Type B pancreatic cell (in vitro differentiated cells): ENCODE measurements at places on chromosomes 12 and 14.

DNA sequence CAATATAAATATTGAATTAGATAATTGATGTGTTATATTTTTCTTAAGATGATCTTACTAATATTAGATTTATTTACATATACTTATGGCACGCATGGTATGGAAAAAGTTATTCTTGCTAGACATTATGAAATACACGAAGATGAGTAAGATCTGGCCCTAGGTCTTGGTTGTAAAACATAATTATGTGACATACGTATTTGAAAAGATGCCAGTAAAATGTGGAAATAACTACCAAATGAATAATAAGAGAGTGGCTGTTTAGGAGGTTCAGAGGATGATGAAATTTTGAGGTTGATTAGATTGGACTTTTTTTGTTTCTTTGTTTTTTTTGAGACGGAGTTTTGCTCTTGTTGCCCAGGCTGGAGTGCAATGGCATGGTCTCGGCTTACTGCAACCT, 41.3 kb downstream of the FANCM start:
- no peak for DNase-seq

DNA sequence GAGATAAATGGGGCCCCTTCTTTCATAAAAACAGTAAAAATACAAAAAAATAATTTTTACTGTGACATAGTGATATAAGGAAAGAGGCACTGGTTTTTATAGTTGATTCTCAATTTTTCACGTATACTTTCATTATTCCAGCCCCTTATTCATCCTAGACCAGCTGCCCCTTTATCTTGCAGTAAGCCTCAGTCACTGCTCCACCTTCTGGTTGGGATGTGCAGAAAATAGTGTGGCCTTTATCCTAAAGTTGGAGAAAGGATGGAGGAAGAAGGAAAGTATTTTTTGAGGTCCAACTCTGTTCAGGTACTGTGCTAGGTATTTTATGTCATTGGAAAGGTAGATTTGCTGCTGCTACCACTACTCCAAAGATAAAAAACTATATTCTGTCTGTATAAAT, 172.7 kb downstream of the ANO6 start:
- no peak for DNase-seq

DNA sequence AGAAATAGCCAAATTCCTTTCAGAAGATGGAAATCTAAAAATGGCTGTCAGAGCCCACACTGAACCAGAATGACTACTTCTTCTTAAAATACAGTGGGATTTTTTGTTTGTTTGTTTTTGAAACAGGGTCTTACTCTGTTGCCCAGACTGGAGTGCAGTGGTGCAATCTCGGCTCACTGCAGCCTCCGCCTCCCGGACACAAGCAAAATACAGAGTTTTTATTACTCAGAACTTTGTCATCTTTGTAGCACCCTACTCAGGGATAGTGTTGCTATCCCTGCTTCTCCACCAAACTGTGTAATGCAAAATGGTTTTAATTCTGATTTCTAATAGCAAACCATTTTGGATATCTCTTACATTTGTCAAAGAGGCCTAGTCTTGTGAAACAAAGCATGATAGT, 16.4 kb downstream of the ZNF410 start:
- no peak for DNase-seq

- no peak for DNase-seq
Observed at GRCh38 chr12:65584016-65584415, 240.3 kb upstream of the HMGA2 start.

DNA sequence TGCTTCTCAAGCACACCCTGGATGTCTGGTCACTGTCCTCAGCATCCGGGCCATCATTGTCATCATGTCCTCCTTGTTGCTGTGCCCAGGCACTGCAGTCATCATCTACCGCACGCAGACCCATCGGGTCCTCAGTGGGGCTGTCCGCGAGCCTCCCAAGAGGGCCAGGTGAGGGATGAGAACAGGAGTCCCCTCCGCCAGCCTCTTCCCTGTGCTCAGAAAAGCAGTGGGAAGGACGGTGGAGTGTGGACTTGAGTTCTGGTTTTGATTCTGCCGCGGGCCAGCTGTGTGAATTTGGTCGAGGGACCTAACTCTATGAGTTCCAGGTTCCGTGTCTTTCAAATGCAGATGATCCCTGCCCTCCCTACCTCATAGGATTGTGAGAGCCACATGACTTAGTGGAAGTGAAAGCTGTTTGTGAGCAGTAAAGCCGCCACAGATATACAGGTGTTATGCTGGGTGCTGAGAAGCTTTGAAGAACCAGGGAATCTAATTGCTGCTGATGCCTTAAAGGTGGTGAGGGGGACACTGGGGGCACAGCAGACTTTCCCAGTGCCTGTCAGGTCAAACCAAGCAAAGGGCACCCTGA, 122.9 kb upstream of the RAP1B start:
- no peak for DNase-seq

DNA sequence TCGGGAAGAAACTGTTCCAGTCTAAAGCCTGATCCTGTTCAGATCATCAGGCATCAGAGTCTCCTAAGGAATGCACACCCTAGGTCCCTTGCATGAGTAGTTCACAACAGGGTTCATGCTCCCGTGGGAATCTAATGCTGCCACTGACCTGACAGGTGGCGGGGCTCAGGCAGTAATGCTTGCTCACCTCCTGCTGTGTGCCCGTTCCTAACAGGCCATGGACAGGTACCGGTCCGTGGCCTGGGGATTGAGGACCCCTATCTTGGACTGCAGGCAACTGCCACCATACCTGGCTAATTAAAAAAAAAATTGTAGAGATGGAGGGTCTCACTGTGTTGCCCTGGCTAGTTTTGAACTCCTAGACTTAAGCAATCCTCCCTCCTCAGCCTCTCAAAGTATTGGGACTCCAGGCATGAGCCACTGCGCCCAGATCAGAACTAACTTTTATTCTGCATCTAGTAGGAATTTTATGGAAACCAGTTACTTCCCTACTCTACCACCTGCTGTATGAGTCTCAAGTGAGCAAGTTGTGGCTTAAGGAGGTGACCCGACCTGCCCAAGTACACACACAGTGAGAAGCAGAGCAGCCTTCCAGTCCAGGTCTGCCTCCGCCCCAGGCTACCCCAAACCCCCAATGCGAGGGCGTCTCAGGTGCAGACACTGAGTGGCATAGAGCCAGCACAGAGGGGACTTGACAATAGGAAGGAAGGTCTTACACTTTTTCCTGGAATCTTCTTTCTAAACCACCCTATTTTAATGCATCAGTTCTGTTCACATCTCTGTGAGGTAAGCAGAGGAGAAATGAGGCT, 2.5 kb upstream of the PAPLN start:
- no peak for DNase-seq

- no peak for DNase-seq
Observed at GRCh38 chr14:67934087-67934486, 114.5 kb downstream of the RAD51B start.

DNA sequence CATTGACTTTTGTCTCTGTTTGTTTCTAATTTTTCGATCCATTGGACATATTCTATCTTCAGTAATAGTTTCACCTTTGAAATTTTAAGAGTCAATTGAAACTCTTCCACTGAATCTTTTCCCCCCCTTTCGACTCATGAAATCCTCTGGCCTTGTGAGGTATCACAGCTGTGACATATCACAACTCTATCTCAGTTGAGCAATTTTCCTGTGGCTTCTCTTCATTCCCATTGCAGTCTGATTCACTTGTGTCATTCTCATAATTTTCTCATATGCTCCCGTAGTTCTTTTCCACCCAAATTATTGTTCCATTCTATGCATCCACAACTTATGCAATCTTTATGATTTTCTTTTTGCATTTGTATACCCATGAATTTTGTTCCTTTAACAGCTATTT, 261.6 kb downstream of the DACT1 start:
- no peak for DNase-seq

DNA sequence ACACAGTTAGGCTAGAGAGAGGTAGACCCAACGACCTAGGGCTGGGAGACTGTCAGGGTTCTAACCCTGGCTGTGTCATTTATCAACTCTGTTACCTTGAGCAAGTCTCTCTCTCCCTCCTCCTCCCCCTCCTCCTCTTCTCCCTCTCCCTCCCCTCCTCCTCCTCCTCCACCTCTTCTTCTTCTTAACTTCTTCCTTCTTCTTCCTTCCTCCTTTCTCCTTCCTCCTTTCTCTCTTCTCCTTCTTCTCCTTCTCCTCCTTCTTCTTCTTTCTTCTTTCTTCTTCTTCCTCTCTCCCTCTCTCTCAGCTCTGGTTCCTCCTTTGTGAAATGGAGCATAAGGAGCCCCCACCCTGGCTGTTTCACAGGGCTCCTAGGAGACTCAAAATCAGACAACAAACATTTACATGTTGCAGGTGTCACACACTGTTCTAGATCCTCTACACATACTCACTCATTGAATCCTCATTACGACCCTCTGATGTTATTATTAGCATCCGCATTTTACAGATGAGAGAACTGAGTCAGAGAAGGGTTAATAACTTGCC, 2.2 kb upstream of the KCNH3 start:
- DNase-seq = no peak

- DNase-seq = no peak
Observed at GRCh38 chr14:89399594-89400068, 17.4 kb downstream of the FOXN3 start.

GRCh38 chr12:9096563-9097176, 19.0 kb downstream of the A2M start:
- DNase-seq = no peak

GRCh38 chr12:57368349-57369095, 62.3 kb downstream of the R3HDM2 start:
- no peak for DNase-seq
